ENCODE measurements at places on chromosomes 2 and 18. TPM values are rescaled to one million over a fixed set of nuclear protein-coding genes. Genes with fewer than 3 reads are reported as not detected.

The RAB27B gene
- total RNA-seq, result 1.1 TPM

The MFSD6 gene
- total RNA-seq, result 4.7 TPM

The DHX57 gene
- total RNA-seq, result 11.5 TPM

The COLEC12 gene
- 73.4 TPM for total RNA-seq

The EXOC6B gene
- 41.5 TPM for total RNA-seq

The CD8A gene
- not detected for total RNA-seq

The KRCC1 gene
- total RNA-seq, result 21.7 TPM

The NAT8 gene
- total RNA-seq, result not detected

The HOXD12 gene
- not detected for total RNA-seq

The NCKAP1 gene
- total RNA-seq, result 72.5 TPM

The CNDP1 gene
- total RNA-seq, result not detected

The ADGRF3 gene
- total RNA-seq, result not detected

The KYNU gene
- total RNA-seq, result 0.25 TPM

The CPLX4 gene
- total RNA-seq, result not detected

The TEX44 gene
- total RNA-seq, result not detected

The DAPL1 gene
- not detected for total RNA-seq

The SNTG2 gene
- total RNA-seq, result 0.78 TPM

The MEIS1 gene
- total RNA-seq, result 8.1 TPM

The IL1RL1 gene
- 2.4 TPM for total RNA-seq

The LOXL3 gene
- total RNA-seq, result 21.8 TPM

The POTEE gene
- total RNA-seq, result not detected

The TNS1 gene
- total RNA-seq, result 82.9 TPM

The BUB1 gene
- 2.2 TPM for total RNA-seq

The LINC00305 gene
- not detected for total RNA-seq

The TFCP2L1 gene
- total RNA-seq, result not detected

The DPYSL5 gene
- not detected for total RNA-seq

The LAMA3 gene
- total RNA-seq, result 2.1 TPM

The PFN4 gene
- not detected for total RNA-seq

The INO80D gene
- 7.5 TPM for total RNA-seq

The MC4R gene
- total RNA-seq, result not detected

The SCN3A gene
- not detected for total RNA-seq

The CABLES1 gene
- total RNA-seq, result 8.8 TPM

The PLCD4 gene
- 4.0 TPM for total RNA-seq

The IL37 gene
- not detected for total RNA-seq

The TNP1 gene
- not detected for total RNA-seq

The MROH2A gene
- not detected for total RNA-seq

The GPAT2 gene
- total RNA-seq, result 2.3 TPM

Data from cardiac ventricle fibroblast (primary cell).